ENCODE measurements at places on chromosomes 11 and 22.

DNA sequence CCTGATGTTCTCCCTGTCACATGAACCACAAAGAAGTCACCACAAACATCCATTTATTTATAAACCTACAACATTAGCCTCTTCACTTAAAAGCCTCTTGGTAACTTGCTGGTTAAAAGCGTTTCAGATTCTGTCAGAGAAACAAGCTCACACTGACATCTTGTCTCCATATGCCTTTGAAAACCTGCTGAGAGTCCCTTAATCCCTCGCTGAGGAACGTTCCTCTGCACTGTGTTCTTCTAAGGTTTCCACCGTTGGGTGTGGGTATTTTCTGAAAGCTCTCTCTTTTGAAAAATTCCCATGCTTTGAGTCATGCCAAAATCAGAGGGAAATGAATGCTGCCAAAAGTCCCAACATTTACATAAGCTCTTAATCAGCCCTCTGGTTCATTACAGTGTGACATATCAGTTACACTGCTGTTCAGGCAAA is 149.8 kb downstream of the CCDC34 start:
- no peak for DNase-seq

GRCh38 chr11:30314625-30315024 is 8.3 kb upstream of the ARL14EP start:
- DNase-seq = no peak

- no peak for DNase-seq
Observed at GRCh38 chr22:28674121-28674563, 5.5 kb downstream of the TTC28 start.

- no peak for DNase-seq
Observed at GRCh38 chr11:47768101-47768612, 1.0 kb upstream of the FNBP4 start.

- DNase-seq = no peak
Observed at GRCh38 chr22:36144886-36145541, 15.5 kb downstream of the APOL3 start.

DNA sequence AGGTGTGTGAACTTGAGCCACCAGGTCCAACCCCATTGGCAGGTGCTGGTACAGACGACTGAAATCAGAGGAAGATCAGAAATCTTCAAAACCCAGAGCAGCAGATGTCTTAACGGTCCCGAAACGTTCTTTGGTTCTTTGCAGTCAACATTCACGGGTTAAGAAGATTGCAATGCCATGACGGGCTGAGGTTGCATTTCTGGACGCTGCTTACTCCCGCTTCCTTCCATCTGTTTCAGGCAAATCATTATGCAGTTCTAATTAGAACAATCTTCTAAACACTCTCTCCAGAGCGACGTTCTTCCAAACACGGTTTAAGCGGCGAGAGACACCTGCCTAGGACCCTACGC is 492 bp upstream of the LUZP2 start:
- DNase-seq = no peak

DNA sequence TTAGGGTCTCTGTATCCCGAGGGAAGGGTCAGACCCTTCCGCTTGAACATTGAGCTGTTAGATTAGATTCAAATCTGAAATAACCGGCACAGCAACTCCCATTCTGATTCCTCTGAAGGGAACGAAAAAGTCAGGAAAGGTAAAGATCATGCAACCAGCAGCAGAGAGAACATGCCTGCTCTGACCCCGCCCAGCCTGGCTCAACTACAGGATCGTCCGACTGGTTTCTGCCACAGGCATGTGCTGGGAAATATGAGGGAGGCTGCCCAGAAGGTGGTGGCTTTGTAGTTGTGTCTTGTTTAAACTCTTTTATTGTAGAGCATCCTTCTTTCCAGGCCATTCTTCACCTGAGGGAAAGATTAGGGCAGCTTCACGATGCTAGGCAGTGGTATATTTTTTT is 5.0 kb upstream of the MTNR1B start:
- DNase-seq = no peak

DNA sequence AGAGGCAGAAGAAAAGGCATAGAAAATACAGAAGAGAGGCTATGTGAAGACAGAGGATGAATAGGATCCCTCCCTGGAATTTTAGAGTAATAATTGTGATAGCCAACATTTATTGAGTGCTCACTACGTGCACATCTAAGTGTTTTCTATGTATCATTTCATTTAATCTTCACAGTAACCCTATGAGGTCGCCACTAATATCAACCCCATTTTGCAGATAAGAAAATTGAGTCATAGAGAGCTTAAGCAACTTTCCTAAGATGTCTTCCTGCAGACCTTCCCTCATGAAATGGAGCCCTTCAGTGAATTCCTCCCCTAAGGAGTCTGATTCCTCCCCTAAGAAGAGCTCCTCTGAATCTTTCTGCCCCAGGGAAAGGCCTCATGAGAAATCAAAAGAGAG is 38.1 kb downstream of the RRP8 start:
- DNase-seq = no peak

GRCh38 chr22:31235081-31235480 is 23.0 kb downstream of the LIMK2 start:
- DNase-seq = no peak

GRCh38 chr11:47433157-47433556 is 6.9 kb upstream of the PSMC3 start:
- no peak for DNase-seq
